ENCODE measurements at places on chromosomes 6 and 20. TPM values are rescaled to one million over a fixed set of nuclear protein-coding genes. Genes with fewer than 3 reads are reported as not detected.

Gene BFSP1
- 3.0 TPM for total RNA-seq

Gene FAM83D
- 32.0 TPM for total RNA-seq

Gene COL11A2
- total RNA-seq: not detected

Gene LINC00237
- not detected for total RNA-seq

Gene NUP153
- total RNA-seq: 24.3 TPM

All from airway epithelial cell (primary cell).